ENCODE measurements at places on chromosomes 7 and 10.

DNA sequence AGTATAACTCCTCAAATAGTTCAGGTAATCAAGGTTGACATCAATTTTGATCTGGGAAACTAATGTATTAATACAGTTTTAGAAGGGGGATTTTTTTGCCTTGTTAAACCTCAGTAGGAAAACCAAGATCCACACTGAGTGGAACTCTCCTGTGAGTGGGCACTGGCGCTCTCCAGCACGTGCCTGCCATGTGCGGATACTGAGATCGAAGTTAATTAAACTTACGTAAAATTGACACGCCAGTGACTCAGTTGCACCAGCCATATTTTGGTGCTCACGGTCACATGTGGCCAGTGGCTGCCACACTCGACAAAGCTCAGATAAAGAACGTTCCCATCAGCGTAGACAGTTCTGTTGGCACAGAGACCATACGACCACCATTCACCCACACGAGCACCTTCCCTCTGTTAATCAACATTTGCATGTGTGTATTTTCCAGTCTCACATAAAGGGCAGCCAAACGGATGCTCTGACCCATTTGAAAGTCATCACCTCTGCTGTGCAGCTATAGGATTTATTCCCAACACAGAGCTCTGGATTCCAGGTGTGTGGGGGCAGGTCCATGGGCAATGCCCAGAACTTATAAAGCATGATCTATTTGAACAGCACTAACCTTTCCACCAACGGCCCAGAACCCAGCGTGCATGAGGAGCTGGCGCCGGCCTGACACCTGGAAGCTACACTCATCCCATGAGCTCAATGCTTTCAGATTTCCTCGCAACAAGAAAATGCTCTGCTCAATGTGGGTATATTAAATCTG, 77.7 kb downstream of the VIPR2 start:
- DNase-seq, result no peak

GRCh38 chr7:13778967-13779366, 210.5 kb downstream of the ETV1 start:
- no peak for DNase-seq

DNA sequence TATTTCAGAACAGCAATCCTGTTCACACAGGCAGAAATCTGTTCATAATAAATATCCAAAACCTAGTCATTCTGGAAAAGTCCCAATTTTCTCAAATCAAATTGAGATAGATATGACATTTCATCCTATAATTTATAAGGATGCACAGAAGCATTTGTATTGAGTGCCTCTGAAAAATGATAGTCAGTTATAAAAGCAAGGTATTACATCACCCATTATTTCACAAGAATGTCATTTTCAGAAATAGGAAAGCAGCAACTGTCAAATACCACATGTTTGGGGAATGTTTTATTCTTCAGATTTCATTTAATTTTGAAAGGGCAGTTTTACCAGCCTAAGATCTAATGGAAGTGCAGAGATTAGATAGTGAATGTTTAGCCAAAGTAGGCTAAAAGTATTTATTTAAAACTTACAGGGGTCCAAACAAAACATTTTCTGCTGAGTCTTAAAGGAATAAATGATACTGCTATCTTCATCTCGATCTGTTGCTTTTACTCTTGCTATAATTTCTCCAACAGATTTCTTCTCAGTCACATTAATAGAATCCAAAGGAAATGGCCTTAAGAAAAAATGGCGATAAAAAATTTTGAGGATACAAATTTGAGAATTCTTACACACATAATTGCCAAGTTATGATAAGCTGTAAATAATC, 185.8 kb downstream of the HGF start:
- no peak for DNase-seq

- no peak for DNase-seq
Measured at GRCh38 chr7:94633014-94633341, 23.0 kb downstream of the SGCE start.

- no peak for DNase-seq
Measured at GRCh38 chr10:115300080-115300479, 206.9 kb downstream of the ATRNL1 start.

DNA sequence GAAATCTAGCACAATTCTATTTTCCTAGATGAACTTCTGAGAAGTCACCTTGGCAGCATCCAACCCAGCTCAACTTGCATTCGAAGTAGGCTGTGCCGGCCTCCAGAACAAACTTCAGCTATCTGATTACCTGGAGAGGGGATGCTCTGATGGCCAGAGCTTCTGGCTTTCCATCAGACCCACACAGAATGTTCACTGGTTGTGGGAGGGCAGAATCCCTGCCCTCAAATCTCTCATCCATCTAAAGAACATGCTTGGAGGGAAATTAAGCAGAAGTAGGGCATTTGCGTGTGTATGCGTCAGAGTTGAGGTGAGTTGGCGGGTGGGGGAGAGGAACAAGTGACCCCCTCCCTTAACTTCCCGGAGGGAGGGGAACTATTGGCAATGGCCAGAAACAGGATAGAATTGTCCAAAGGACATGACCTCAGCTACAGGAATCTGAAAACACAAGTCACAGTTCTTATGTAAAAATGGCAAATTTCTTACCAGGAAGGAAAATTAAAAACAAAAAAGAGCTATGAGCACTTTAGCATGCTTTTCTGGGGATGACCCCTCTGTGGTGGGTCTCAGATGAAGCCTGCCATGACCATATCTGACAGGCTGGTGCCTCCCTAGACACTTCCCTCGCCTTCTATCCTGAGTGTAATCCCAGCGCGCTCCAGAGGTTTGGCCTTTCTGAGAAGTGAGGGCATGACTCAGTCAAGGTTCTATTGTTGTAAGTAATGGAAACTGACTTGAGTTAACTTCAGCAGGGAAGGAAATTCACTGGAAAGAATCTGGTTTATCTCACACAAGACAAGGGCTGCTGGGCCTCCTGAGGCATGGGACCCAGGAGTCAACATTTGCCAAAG, 278.8 kb downstream of the RPS24 start:
- no peak for DNase-seq

- no peak for DNase-seq
Measured at GRCh38 chr7:98514211-98515031, 102.7 kb upstream of the NPTX2 start.

- DNase-seq, result no peak
Measured at GRCh38 chr10:44506386-44506785, 121.5 kb upstream of the CXCL12 start.

DNA sequence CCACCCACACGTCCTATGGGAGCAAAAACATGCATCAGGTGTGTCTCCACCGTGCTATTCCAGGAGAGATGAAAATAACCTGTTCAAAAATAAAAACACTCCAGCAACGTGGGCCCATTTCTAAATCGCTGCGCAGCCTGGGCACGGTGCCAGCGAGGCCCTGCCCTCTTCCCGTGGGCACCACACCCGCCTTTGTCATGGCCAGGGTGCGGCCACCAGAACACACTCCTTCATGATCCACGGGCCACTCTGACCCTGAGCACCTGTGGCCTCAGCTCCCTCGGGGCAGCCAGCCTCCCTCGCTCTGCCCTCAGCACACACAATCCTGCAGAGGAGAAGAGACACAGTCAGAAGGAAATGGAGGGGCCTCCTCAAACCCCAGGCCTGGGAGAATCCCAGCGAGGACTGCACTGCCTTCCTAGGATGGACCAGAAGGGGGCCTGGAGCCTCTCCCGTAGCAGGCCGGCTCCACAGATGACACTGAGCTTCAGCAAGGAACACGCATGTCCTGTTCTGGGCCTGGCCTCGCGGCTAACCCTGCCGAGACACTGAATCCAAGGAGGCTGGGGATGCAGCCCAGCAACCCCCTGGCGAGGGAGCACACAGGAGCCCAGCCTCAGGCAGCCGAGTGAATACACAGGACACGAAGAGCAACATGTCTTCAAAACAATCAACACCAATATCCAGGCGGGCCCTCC, 169.0 kb downstream of the MAD1L1 start:
- no peak for DNase-seq

GRCh38 chr7:22860337-22860736, 37.7 kb upstream of the TOMM7 start:
- DNase-seq, result no peak

- DNase-seq, result no peak
Measured at GRCh38 chr7:31336202-31337001, 4.1 kb downstream of the NEUROD6 start.

DNA sequence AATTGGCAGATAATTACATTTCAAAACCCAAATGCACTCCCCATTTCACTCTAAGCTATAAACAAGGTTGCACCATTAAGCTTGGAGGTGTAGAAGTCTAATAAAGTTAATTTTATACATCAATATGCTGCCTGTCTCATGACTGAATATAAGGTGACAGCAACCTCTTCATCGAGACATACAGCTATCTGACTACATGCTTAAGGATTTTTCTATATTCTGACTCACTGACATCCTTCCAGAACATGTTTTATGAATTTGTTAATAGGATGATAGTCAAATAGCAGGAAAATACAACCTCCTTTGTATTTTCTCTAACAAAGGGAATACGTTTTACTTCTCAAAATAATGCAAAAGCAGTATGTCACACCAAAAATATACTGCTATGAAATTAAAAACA, 76.6 kb downstream of the NRBF2 start:
- DNase-seq, result no peak

- DNase-seq, result no peak
Measured at GRCh38 chr7:139679731-139680594, 97.8 kb downstream of the HIPK2 start.

DNA sequence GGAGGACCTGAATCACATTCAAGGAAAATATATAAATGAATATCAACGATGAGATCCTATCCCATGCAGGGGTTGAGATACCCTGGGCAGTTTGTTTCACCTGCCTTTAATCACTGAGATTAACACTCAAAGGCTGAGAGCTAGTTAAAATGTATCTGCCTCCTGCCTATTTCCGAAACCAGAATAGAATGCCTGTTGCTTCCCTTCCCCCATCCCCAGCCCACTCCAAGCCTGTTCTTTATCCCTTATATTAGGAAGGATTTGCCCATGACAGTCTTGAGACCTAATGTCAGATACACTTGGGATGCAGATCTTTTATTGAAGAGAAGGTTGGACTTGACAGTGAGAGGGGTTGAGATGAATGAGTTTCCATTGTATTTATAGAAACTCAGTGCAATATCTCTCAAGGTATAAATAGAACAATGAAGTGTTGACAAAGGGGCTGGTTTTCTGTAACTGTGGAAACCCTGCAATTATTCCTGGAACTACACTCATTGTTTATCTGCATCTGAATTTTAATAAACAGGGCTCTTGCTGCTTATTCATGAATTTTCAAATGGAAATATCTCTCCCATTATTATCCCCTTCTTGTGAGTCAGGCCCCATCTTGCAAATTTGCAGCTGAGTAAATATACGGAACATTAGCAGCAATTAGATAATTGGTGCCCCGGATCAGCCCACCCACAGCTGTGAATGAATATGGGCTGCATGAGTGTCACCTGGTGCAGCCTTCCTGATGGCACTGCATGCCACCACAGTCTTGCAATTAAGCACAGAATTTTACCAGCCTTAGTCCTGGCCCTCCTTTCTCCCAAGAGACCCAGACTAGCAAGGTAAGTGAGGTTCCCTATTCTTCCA, 66.7 kb downstream of the SORCS3 start:
- no peak for DNase-seq

GRCh38 chr10:6119423-6119822, 30.6 kb downstream of the RBM17 start:
- DNase-seq, result no peak

GRCh38 chr10:77925410-77925794, 1.2 kb downstream of the DLG5 start:
- no peak for DNase-seq

GRCh38 chr7:29469281-29469680, 94.4 kb upstream of the PRR15 start:
- no peak for DNase-seq

DNA sequence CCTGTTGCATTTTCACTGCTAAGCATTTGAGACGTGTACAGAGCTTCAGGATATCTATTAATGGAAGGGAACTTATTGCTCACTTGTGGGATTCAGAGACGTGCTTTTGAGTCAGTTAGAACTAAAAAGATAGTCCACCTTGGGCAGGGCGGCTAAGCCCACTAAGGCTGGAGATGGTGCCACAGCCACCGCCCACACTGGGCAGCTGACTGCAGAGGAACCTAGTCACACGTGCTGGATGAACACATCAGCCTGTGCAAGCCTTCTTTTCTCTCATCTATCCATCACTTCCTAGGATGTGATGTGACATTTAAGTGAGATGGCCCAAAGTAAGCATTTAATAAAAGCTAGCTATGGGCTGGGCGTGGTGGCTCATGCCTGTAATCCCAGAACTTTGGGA, 78.0 kb downstream of the PTPRE start:
- no peak for DNase-seq

DNA sequence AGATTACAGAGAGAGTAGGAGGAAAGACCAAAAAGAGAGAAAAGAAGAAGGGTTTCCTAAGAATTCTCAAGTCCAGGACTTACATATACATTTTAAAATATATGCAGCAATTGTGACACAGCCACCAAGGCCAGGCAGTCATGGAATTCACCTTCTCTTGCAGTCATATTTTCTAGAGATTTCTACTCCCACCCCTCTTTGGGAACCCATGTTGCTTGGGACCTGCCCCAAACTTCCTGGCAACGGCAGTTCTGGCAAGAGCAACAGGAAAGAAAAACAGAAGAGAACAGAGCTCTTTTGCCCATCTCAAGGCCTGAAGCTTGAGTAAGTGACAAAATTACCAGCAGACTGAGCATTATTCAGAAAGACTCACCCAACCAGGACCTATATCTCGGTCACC, 128.3 kb upstream of the ASAH2 start:
- DNase-seq, result no peak

GRCh38 chr10:6050801-6051445, 11.2 kb downstream of the IL2RA start:
- peak; percentile 82 for DNase-seq

GRCh38 chr7:158355456-158356065, 232.1 kb downstream of the PTPRN2 start:
- no peak for DNase-seq

- no peak for DNase-seq
Measured at GRCh38 chr7:158530800-158531609, 56.6 kb downstream of the PTPRN2 start.

GRCh38 chr7:137266764-137267163, 76.8 kb downstream of the PTN start:
- DNase-seq, result no peak

DNA sequence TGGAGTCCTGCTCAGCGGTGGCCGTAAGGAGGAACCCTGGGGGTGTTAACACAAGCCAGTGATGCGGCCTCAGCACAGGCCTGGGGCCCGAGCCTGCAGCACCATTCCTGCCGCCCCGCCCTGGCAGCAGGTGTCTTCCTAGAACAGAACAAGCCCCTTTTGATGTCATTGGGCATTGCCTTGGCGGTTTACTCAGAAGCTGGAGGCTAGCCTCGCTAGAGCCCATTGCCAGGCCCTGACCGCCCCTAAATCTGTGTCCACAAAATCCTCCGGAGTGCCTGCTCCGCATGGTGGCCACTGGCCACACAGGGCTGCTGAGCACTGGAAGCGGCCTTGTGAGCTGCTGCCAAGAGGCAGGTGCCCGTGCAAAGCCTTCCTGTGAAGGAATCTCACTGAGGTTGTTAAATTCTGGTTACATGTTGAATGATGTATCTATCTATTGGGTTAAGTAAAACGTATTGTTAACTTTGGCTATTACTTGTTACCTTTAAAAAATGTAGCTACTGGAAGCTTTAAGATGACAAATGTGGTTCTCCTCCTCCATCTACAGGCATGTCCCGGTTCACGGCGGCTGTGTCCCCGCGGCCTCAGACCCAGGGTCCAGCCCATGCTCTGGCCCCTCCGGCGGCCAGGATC, 1.2 kb upstream of the INPP5A start:
- no peak for DNase-seq

GRCh38 chr7:94217766-94218165, 176.9 kb upstream of the COL1A2 start:
- no peak for DNase-seq

- DNase-seq, result no peak
Measured at GRCh38 chr10:71068861-71069271, 143.5 kb upstream of the UNC5B start.
